ENCODE measurements at places on chromosomes 6 and 20.

DNA sequence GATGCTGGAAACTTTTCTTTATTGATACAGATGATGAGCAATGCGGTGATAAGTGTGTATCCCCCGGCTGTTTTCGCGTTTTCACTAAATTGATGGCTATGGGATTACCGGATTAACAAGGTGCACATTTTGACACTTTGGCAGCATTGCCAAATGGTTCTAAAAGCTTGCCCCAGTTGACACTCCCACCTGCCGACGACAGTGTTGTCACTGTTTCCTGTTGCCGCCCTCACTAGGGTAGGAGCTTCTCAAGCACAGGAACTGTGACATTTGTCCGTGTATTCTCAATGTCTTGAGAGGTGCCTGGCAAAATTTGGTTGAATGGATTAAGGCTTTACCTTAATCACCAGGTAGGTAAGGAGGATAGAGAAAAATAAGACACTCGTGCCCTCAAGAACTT, 9.8 kb upstream of the MAPK13 start:
- DNase-seq, result peak; percentile 42

DNA sequence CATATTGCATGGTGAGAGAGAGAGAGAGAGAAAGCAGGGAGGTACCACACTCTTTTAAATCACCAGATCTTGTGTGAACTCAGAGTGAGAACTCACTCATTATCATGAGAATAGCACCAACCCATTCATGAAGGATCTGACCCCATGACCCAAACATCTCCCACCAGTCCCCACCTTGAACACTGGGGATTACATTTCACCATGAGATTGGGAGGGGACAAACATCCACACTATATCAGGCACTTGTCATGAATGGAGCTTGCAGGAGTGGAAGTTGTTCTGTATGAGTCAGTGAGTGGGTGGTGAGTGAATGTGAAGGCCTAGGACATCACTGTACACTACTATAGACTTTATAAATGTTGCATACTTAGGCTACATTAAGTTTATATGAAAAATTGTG, 47.7 kb upstream of the RNF182 start:
- no peak for DNase-seq

DNA sequence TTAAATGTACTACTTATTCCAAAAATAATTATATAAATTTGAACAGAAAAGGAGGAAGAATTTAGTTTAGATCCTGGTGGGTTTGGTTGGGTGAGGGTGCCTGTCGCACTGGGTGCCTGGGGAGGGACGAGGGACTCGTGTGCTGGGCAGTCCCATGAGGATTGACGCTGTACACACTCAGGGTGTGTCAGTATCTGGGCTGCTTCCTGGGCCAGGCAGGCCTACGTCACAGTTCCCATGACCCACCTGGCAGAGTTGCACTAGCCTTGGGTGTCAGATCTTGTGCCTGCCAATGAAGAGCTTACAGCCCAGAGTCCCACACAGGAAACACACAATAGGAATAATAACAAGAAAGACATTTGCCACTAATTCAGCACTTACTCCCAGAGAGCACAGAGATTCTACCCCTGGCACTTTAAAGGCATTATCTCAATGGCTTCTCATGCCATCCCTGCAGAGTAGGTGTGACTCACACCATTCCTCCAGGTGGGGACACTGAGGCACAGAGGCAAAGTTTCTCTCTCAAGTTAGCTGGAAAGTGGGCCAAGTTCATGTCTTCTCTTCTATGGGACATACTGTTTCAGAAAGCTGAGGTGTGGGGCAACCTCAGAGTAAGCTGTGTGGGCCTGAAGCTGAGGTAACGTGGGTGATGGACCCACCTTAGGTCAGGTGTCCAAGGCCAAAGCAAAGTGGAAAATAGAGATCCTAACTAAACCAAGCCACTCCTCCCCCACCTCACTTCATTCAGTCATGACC, 1.3 kb upstream of the SDCBP2 start:
- no peak for DNase-seq

DNA sequence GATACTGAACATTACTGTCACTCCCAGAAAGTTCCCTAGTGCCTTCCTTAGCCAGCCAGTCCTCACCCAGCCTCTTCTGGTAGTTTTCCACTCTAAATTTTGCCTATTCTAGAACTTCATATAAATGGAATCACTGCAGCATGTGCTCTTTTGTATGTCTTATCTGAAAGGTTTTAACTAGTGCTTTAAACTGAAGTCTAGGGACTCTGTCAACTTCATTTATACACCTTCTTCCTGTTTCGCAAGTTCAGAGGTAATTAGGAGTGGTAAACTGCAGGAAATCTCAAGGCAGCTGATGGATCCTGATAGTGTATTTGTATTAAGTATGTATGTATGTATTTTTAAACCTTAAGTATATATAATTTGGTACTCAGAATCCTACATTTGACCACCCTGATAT, 94.3 kb downstream of the TCP11 start:
- DNase-seq, result no peak

DNA sequence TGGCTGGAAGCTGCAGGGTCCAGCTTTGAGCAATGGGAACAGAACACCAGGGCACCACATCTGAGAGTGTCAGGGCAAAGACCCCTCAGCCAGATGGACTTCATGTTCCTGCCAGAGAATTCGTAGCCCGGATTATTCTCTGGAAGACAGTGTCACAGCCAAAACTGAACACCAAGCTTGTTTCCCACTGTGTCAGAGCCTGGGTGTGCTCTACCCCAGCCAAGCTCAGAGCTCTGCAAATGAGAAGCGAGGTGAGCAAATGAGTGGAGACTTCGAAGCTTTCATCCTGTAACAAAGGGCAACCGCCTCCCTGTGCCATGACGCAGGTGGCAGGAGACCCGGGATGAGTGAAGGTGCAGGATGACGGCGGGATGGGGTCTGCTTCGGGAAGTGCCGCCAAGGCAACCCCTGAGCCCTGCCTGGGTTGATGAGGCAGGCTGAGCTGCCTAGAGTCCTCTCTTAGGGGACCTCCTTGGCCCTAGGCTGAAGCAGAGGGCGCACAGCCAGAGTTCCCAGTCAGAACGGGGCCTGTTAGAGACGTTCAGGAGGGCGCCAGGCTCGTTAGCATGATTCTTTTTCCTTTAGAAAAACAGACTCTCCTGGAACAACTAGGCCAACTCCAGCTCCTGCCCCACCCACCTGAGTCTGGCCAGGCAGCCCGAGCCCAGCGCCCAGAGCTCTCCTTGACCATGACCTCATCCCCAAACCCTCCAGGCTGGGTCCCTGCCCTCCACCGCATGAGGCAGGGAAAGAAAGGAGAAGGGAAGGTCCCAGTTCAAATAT, 187.7 kb downstream of the SOD2 start:
- DNase-seq, result no peak

DNA sequence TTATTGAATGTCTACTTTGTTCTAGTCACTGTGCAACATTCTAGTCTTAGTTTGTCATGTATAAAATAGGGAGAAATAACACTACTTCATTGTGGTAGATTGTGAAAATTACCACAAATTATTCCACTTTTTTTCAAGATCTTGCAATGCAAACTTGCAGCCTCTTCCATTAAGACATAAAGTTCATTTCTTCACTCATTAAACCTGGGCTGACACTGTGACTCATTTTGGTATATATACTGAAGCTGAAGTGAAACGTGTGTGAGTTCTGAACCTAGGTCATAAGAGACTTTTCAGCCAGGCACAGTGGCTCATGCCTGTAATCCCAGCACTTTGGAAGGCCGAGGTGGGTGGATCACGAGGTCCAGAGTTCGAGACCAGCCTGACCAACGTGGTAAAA, 329.0 kb downstream of the BCKDHB start:
- no peak for DNase-seq
